ENCODE measurements at places on chromosomes 11 and 22. TPM values are rescaled to one million over a fixed set of nuclear protein-coding genes. Genes with fewer than 3 reads are reported as not detected.

- no peak for DNase-seq
Observed at GRCh38 chr11:30586251-30587144, at the start of gene MPPED2. TSS of gene MPPED2 (minus strand) at chr11:30586353. CDS start at chr11:30580373, 5,980 bp downstream.

SMIM38 gene
- 3.1 TPM for total RNA-seq

DNA sequence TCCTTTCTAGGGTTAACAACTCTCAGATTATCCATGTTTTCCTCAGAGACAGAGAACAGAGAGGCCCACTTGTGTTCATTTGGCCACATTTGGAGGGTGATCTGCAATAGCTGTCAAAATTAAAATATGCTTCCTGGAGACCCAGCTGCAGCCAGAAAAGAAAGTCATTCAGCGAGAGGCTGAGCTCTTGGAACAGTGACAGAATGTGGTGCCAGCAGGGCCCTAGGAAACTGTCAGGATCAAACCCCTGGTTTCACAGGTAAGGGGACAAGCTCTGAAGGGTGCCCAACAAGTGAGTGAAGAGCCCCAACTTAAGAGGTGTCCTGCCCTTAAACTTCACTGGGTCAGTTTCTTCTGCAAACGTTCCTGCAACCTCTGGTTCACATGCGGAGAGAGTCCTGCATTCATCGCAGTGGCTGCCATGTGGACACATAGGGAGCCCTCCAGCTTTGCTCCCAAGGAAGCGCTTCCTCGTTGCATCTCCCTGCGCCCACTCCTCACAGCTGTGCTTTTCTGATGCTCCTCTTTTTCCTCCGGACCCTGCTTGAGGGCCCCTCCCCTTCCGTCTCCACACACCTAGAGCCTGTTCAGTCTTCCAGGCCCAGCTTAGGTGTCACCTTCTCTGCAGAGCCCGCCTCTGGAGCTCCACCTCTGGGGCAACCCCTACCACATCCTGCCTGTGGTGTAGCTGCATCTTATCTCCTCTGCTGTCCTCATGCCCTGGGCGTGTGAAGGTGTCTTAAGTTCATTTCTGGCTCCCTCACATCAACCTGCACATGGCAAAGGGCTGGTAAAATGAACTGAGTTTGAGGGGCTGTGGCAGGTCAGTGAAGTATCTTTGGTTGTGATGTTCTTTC lies 3.9 kb downstream of the UCP3 start:
- no peak for DNase-seq

PHOX2A gene
- not detected for total RNA-seq

KRTAP5-2 gene
- total RNA-seq: not detected

- no peak for DNase-seq
Observed at GRCh38 chr11:18912883-18913282, 26.3 kb downstream of the MRGPRX1 start.

DENND5A gene
- total RNA-seq: 111 TPM

DNA sequence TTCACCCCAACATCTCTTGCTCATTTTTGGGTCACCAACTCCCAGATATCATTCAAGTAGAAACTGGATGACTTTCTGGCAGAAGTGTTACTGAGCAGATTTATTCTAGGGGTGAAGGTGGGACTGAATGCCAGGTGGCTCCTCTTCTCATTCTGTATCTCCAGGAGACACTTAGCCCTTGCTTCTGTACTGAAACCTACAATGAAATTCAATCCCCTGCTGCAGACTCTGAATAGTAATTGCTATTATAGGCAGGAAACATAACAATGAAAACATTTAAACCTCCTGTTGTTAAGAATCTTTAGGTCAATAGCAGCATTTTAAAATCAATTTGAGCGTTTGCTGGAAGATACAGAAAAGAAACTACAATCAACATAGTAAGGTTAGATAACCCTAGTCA lies 879.4 kb upstream of the TENM4 start:
- no peak for DNase-seq

Measured in ascending aorta (tissue), 2 donors.